ENCODE measurements at places on chromosomes 13 and 19.
A peak's percentile ranks its signal among the peaks of the same experiment; 100 is the strongest.

DNA sequence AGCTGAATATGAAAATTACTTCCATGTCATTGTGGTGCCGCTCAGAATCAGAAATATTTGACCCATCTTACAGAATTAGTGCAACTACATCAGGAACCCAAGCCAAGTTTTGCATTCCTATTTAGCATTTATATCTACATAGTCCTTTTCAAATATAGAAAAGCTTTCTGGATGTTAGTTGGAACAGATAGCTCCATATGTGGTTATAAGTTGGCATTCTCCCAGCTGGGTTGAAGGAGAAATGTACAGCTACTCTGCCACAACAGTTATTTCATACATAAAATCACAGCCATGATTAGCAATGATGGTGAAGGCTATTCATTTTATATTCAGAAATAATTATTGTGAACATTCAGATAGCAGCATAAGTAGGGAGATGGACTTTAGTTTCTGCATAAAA is 28.2 kb downstream of the HPN start:
- H3K27ac ChIP-seq = no peak overlapping the region
- H3K4me1 ChIP-seq = no peaks in the 10 kb centered on the region
- H3K4me3 ChIP-seq = no peak overlapping the region
- DNase-seq = no peak
- H3K36me3 ChIP-seq = no peaks in the 10 kb centered on the region
- peaks cover 4% of the 10 kb centered on the region for H3K27me3 ChIP-seq

DNA sequence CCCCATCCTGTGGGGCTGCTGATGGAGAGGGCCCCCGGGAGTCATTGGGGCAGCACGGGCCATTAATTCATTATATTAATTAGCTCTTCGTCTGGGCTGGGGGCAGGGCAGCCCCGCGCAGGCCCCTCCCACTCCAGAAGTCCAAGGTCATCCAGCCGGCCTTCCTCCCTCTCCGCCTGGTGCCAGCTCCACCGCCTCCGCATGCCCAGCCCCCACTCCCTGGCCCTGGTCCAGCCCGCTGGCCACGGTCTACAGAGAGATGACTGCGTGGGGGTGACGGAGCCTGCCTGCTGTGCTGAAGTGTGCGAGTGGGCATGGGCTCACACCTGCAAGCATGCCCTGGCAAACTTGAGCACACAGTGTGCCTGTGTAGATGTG is 8.8 kb downstream of the IGLON5 start:
- H3K36me3 ChIP-seq = no peaks in the 10 kb centered on the region
- no peak for DNase-seq
- no peaks in the 10 kb centered on the region for H3K27me3 ChIP-seq
- no peaks in the 10 kb centered on the region for H3K4me1 ChIP-seq
- H3K4me3 ChIP-seq = no peak overlapping the region

DNA sequence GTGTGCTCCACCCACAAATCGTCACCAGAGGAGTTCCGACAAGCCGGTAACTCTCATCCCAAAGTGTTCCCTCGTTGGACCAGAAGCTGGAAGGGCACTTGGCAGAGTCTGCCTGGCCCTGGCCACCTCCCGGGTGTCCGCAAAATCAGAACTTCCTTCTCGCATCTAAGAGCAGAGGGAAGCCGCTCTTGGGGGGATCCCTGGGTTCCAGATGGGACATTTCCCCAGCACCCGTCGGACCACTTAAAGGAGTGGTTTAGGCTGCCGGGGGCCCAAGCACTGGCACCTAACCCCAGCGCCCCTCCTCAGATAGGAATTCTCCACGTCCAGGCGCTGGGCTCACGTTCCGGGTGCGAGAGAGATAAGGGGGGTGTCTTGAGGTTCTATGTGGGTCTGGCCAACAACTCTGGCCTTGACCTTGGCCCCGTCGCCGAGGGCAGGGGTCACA is 857 bp upstream of the MAP2K7 start:
- H3K36me3 ChIP-seq = peaks cover 7% of the 10 kb centered on the region
- peak overlapping the region; percentile 60 for H3K4me3 ChIP-seq
- H3K4me1 ChIP-seq = peaks cover 6% of the 10 kb centered on the region
- peak overlapping the region; percentile 57 for H3K27ac ChIP-seq
- H3K27me3 ChIP-seq = no peaks in the 10 kb centered on the region
- no peak for DNase-seq

DNA sequence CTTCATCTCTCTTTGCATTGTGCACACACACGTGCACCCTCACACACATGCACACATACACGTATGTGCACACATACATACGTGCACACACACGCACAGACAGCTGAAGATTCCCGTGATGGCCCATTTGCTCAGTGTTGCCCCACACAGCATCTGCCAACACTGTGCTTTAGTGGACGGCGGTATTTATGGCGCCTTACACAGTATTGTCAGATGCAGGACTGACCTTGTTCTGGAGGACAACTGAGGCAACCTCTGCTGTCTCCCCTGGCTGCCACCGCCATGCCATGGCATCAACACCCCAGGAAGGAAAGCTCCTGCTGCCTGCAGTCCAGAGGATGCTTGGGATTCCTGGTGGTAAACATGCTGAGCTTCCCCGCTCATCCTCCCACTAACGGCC is 316.4 kb downstream of the TEX29 start:
- no peak overlapping the region for H3K27ac ChIP-seq
- DNase-seq = no peak
- H3K36me3 ChIP-seq = no peaks in the 10 kb centered on the region
- no peak overlapping the region for H3K4me3 ChIP-seq
- no peaks in the 10 kb centered on the region for H3K4me1 ChIP-seq

- no peaks in the 10 kb centered on the region for H3K27me3 ChIP-seq
- no peaks in the 10 kb centered on the region for H3K36me3 ChIP-seq
- peak overlapping the region; percentile 66 for H3K27ac ChIP-seq
- DNase-seq = peak; percentile 80
Observed at GRCh38 chr19:46616631-46617322, 8.1 kb downstream of the PTGIR start.

DNA sequence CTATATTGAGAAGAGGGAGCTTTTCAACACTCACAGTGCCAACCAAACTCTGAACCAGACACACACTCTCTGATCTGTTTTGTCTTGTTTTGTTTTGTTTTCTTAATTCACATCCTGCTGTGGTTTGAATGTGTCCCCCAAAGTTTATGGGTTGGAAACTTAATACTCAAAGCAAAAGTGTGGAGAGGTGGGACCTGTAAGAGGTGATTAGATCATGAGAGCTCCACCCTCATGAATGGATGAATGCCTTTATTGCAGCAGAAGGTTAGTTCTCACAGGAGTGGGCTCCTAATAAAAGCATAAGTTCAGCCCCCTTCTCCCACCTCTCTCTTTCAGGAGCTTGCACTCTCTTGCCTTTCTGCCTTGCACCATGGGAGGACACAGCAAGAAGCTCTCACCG is 957.1 kb downstream of the PCDH9 start:
- no peaks in the 10 kb centered on the region for H3K4me1 ChIP-seq
- H3K27me3 ChIP-seq = no peaks in the 10 kb centered on the region
- H3K27ac ChIP-seq = no peak overlapping the region

DNA sequence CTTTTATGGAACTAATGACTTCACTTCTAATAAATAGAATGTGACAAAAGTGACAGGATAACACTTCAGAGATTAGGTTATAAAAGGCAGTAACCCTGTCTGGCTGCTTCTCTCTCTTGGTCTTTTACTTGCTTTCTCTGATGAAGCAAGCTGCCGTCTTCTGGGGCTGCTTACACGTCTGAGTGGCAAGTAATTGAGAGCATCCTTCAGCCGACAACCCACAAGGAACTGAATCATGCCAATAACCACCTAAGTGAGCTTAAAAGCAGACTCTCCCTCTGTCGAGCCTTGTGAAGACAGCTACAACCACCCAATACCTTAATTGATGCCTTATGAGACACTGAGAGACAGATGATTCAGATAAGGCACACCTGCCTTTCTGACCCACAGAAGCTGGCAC is 1091.2 kb downstream of the SLITRK1 start:
- H3K27me3 ChIP-seq = no peaks in the 10 kb centered on the region
- H3K4me3 ChIP-seq = no peak overlapping the region
- no peak overlapping the region for H3K27ac ChIP-seq
- no peak for DNase-seq
- H3K4me1 ChIP-seq = no peaks in the 10 kb centered on the region

- H3K27ac ChIP-seq = peak overlapping the region; percentile 82
- peak overlapping the region; percentile 75 for H3K4me3 ChIP-seq
- no peak for DNase-seq
Observed at GRCh38 chr19:18320865-18321733, 1.8 kb downstream of the LSM4 start.

DNA sequence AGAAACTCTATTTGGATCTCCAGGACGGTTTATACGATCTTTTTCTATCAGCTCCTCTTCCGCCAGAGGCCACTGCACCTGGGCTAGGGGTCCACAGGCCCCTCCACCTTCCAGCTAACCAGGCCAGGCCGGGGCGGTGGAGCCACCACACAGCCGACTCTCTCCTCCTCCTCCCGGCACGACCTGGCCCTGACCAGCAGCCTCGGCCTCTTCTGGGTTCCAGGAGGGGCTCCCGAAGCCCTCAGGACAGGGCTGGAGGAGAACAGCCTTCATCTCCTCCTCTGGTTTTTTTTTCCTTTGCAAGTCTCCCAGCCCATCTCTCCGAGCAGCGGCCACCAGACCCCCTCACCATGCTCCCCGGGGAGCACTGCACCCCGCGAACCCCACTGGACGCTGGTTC is 17.1 kb downstream of the DPF1 start:
- peaks cover 8% of the 10 kb centered on the region for H3K4me1 ChIP-seq
- DNase-seq = no peak
- H3K27me3 ChIP-seq = no peaks in the 10 kb centered on the region
- H3K4me3 ChIP-seq = no peak overlapping the region
- H3K27ac ChIP-seq = no peak overlapping the region
- H3K36me3 ChIP-seq = peaks cover 3% of the 10 kb centered on the region

- no peaks in the 10 kb centered on the region for H3K27me3 ChIP-seq
- no peak overlapping the region for H3K4me3 ChIP-seq
- peaks cover 24% of the 10 kb centered on the region for H3K36me3 ChIP-seq
- H3K27ac ChIP-seq = no peak overlapping the region
Observed at GRCh38 chr13:114008964-114009589, 35.2 kb upstream of the C13orf46 start.

DNA sequence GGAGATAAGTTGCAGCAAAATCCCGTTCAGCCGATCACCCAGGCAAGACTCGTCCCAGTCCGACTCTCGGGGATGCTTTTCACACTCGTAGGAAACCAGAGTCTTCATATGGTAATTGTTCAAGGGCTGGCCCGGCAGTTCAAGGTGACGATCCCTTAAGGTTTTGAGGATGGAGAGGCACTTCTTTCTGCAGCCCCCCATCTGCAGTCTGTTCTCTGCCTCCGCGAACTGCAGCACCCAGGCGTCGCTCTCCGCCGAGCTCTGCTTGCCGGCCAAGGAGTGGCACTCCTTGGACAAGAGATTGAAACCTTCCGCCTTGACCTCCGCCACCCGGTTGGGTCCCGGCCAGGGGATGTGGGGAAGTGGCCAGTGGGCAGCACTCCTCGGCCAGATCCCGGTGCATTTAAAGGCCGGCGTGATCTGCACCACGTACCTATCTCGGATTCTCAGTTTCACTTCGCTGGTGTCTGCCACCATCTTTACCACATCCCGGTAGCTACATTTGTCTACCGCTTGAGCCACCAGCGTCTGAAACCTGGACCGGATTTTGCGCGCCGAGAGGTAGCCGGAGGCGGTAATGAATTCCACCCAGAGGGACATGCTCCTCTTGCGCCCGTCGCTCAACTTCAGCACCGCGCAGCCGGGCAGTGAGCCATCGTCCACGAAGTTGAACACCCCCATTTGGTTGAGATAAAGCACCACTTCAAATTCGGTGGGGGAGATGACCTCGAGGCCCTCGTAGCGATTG is 1.1 kb downstream of the MAB21L1 start:
- H3K36me3 ChIP-seq = no peaks in the 10 kb centered on the region
- DNase-seq = peak; percentile 41
- no peaks in the 10 kb centered on the region for H3K4me1 ChIP-seq
- peak overlapping the region; percentile 68 for H3K27ac ChIP-seq

DNA sequence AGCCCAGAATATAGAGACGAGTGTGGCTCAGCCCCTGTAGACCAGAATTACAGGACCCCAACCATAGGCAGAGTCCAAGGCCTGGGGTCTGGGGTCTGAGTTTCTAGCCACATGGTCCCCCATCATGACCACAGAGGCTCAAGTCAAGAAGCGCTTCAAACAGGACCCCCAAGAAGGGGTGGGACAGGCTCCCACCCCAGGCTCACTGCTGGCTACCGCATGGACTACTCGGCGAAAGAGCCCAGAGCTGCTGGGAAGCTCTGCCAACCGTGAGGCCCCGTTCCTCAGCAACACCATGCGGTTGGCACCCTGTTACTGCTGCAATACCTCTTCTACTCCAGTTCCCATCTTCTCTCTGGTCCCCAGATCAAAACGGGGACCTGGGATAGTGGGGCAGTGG is 254.8 kb downstream of the TEX29 start:
- H3K27ac ChIP-seq = no peak overlapping the region
- DNase-seq = no peak
- H3K36me3 ChIP-seq = no peaks in the 10 kb centered on the region
- H3K4me1 ChIP-seq = no peaks in the 10 kb centered on the region
- no peaks in the 10 kb centered on the region for H3K27me3 ChIP-seq
- no peak overlapping the region for H3K4me3 ChIP-seq

DNA sequence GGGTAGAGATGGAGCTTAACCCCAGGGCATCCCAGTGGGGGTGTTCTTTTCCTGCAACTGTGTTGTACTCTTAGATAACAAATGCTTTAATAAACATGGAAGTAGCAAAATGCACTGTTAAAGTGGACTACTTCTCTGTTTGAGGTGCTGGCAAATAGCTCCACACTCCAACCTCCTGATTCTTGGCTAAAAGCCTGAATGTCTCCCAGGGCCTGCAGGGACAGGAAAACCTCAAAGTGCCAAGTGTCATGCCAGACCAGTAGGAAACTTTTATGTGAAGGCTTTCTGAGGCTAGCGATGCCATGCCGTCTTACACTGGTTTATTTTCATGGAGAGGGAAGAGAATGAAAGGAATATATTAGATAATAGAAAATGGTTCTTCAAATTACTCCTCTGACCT is 6.8 kb downstream of the FREM2 start:
- no peak for DNase-seq
- no peak overlapping the region for H3K4me3 ChIP-seq
- H3K27me3 ChIP-seq = no peaks in the 10 kb centered on the region
- H3K27ac ChIP-seq = no peak overlapping the region

DNA sequence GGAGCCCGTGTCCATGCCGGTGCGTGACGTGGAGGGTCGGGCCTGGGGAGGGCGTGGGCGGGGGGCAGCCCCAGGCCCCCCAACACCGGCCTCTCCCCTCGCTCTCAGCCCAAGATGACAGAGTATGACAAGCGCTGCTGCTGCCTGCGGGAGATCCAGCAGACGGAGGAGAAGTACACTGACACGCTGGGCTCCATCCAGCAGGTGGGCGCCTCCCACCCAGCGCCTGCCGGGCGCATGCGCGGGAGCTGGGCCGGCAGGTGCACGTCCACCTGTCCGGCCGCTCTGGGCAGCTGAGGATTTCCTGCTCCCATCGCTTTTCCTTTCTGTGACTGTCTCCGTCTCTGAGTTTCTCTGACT is 49.8 kb downstream of the VAV1 start:
- no peak for DNase-seq
- H3K27me3 ChIP-seq = no peaks in the 10 kb centered on the region
- H3K36me3 ChIP-seq = no peaks in the 10 kb centered on the region
- H3K27ac ChIP-seq = no peak overlapping the region

- peaks cover 13% of the 10 kb centered on the region for H3K4me1 ChIP-seq
- no peak for DNase-seq
- H3K27ac ChIP-seq = no peak overlapping the region
- H3K4me3 ChIP-seq = no peak overlapping the region
Observed at GRCh38 chr19:5923356-5923755, 9.3 kb downstream of the CAPS start.

- no peak overlapping the region for H3K4me3 ChIP-seq
- H3K4me1 ChIP-seq = peaks cover 11% of the 10 kb centered on the region
- no peak overlapping the region for H3K27ac ChIP-seq
- H3K27me3 ChIP-seq = no peaks in the 10 kb centered on the region
- DNase-seq = no peak
Observed at GRCh38 chr19:34471906-34472700, 9.5 kb upstream of the WTIP start.
